ENCODE measurements at places on chromosomes 16 and 17. TPM values are rescaled to one million over a fixed set of nuclear protein-coding genes. Genes with fewer than 3 reads are reported as not detected.

CLEC3A gene
- 0.74 TPM for total RNA-seq

- no peaks in the 10 kb centered on the region for H3K4me1 ChIP-seq
- no peaks in the 10 kb centered on the region for H3K27me3 ChIP-seq
- H3K36me3 ChIP-seq, result no peaks in the 10 kb centered on the region
Observed at GRCh38 chr17:27038676-27039075, 255.2 kb upstream of the WSB1 start.

DNA sequence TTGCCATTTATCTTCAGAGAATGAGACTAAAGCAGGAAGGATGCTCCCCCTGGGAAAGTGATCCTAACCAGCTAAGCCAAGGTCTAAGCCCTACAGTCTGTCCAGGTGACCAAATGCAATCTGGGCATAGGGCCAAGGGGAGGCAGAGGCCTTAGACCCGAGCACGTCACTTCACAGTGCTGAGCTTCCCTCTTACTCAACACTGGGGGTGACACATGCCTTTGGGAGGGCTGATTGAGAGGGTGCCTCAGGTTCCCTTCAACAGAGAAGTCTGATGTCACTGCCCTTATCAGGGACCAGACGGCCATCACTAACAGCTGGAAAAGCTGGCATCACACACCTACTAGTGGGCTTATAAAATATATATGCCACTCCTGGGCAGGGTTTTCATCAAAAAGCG is 4.0 kb downstream of the CIAO2B start:
- H3K27ac ChIP-seq, result no peak overlapping the region
- peaks cover 22% of the 10 kb centered on the region for H3K4me1 ChIP-seq
- no peak for DNase-seq
- no peaks in the 10 kb centered on the region for H3K27me3 ChIP-seq

DNA sequence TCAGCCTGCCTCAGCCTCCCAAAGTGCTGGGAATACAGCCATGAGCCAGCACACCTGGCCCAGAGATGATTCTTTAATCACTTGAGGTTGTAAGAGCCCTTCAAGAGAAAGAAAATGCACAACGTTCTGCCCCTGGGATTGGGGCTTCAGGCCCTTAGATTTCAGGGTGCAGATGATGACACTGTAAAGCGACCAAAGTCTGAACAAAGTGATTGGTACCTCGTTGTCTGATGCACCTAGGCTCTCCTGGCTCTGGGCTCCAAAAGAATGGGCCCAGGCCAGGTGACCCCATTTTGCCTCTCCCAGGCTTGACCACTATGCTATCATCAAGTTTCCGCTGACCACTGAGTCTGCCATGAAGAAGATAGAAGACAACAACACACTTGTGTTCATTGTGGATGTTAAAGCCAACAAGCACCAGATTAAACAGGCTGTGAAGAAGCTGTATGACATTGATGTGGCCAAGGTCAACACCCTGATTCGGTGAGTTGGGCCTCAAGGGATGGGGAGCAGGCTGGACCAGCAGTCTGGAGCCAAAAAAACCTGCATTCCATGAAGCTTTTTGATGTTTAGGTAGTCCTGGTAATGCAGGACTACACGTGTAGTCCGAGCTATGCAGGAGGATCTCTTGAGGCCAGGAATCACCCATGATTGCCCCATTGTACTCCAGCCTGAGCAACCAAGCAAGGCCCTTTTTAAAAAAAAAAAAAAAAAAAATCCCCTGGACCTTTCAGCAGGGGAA is 2.8 kb downstream of the RPL23A start:
- no peak for DNase-seq
- peaks cover 45% of the 10 kb centered on the region for H3K4me1 ChIP-seq
- H3K27ac ChIP-seq, result no peak overlapping the region
- no peaks in the 10 kb centered on the region for H3K27me3 ChIP-seq
- H3K4me3 ChIP-seq, result no peak overlapping the region

HEATR9 gene
- 6.1 TPM for total RNA-seq

GRCh38 chr17:64773386-64773835 is 111.3 kb upstream of the SMURF2 start:
- H3K4me3 ChIP-seq, result no peak overlapping the region
- no peak for DNase-seq
- H3K4me1 ChIP-seq, result no peaks in the 10 kb centered on the region
